ENCODE measurements at places on chromosomes 16 and 17.

DNA sequence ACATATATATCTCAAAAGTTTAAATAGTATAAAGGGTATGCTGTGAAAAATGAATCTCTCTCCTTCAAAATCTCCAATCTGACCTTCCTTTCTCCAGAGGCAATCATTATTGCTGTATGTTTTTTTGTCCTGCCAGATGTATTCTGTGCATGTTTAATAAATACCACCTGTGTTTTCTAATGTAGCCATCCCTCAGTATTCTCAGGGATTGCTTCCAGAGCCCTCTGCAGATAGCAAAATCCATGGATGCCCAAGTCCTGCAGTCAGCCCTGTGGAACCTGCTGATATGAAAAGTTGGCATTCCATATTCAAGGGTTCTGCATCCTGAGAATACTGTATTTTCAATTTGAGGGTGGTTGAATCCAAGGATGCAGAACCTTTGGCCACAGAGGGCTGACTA lies 42.9 kb downstream of the BPTF start:
- DNase-seq: no peak

DNA sequence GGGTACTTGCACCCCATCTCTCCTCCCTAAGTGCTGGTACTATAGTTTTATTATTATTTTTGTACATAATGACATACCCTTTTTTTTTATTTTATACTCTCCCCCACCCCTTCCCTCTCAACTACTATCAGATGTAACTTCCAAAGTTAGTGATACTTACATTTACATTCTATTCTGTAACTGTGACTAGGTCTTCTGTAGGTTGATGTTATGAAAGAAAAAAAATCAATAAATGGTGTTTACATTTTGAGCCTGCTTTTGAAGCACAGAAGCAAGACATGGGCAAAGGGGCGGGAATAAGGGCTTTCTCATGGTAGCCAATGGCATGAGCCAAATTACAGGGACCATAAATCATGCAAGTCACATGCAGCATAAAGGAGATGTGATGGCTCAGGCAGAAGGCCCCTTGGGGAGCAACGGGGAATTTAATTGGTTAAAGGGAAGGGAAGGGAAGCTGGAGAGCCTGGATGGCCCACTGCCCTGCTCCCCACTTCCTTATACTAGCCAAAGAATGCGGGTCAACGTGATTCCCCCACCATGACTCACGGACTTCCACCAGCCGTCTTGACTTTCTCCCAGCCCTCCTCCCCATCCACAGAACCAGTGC lies 2.4 kb upstream of the ACSF2 start:
- no peak for DNase-seq

DNA sequence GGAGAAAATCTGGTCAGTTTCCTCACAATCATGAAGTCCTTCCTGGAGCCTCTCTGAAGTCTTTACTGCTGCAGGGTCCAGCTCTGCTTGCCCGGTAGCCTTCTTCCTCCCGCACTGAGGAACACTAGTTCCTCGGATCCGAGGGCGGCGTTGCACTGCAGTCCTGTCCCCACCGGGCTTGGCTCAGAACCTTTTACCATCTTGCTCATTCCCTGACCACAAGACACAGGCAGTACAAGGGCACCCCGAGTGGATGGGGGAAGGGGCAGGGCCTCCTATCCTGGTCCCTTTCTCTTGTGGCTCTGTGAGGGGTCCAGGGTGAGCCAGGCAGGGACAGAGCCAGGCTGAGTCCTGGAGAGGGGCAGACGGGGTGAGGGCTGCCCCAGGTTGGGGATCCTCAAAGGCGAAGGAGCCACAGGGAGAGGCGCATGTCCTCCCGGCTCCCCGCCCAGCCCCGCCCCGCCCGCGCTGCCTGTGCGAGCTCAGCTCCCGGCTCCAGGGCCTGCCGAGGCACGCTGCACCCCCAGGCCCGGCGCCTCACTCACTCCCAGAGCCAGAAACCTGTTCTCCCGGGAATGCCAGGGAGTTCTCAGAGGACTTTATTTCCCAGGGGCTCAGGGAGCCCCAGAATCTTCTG lies 1.5 kb downstream of the FOXN1 start:
- DNase-seq: no peak

DNA sequence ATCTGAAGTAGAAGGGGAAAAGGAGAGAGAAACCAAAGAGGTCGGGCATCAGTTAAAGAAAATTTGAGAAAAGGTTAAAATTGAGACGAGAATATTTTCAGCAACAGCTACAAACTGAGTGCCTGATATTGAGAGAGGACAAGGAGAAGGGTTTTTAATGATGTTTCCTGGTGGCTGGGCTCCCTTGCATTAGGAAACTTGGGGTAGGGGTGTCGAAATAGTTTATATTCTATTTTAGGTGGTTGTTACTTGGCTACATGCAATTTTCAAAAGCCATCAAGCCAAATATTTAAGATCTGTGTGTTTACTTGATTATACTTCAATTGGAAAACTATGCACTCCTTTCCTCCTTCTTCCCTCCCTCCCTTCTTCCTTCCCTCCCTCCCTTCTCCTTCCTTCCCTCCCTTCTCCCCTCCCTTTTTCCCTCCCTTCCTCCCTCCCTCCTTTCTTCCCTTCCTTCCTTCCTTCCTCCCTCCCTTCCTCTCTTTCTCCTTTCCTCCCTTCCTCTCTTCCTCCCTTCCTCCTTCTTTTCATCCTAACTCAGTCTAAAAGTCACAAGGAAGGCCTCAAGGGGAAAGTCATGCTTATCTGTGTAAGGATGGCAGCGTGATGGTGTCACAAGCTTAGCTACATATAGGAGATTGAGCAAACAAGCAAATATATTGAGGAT lies 1.8 kb upstream of the APOH start:
- DNase-seq: no peak

- DNase-seq: no peak
These were observed 8.1 kb upstream of the EPX start for GRCh38 chr17:58184308-58184985.

- no peak for DNase-seq
These were observed 503 bp downstream of the C16orf54 start for GRCh38 chr16:29745121-29745852.

- no peak for DNase-seq
These were observed 29.0 kb downstream of the KATNB1 start for GRCh38 chr16:57764341-57765159.

GRCh38 chr17:31369266-31369665 lies 22.2 kb upstream of the RAB11FIP4 start:
- no peak for DNase-seq

- DNase-seq: no peak
These were observed 1.7 kb upstream of the NPIPB7 start for GRCh38 chr16:28473714-28474265.

DNA sequence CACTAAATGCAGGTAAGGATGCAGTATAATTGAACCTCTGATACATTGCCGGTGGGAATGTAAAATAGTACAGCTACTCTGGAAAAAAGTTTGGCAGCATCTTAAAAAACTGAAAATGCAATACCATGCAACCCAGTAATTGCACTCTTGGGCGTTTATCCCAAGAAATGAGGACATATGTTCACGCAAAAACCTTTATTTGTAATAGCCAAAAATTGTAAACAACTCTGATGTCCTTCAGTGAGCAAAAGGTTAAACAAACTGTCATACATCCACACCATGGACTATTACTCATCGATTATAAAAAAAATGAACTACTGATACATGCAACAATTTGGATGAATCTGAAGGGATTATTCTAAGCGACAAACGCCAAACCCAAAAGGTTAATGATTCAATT lies 16.9 kb downstream of the SYNRG start:
- no peak for DNase-seq

DNA sequence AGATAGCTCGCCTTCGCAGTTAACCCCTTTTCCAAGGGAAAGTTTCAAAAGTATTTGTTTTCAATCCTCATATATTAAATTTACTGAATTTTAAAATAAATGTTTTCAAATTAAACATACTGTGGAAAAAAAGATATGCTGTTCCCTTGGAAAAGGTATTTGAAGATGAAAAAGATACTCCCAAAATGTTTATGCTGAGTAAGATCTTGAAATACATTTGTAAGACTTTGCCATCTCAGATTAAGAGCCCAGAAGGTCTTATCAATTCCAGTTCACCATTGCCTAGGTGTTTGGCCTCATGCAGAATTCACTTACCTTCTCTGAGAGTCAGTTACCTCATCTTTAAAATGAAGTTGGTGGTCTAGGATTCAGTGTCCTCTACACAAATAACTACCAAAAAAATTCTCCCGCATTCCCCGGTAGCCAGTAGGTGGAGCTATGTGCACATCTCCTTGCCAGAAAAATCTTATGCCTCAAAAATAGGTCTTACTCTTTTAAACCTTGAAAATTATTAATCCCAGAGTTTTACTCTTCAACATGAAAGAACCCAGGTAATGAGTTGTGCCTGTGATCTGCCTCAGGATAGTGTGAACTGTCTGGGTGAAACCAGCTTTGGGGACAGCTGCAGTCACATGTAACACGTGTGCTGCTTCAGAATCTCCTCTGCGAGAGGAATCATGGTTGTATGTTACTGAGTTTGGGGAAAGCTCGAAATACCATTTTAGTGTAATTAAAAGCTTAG lies 178.3 kb downstream of the MRTFB start:
- peak; percentile 15 for DNase-seq

DNA sequence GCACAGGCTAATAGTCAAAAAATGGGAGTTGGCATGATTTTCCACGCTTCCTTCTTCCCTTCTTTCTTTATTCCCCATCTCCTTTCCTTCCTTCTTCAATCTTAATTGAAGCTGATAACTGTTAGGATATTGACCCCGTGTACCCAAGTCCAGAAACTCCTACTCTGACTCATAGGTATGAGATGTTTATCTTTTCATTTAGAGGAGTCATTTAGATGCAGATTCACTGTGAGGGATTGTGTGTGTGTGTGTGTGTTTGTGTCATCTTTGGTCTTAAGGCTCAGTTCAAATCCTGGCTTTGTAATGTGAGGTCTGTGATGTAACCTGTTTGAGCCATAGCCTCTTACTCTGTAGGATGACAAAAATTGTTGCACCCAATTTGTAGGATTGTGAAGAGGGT lies 332.0 kb upstream of the MAF start:
- DNase-seq: no peak

GRCh38 chr17:77869665-77870132 lies 88.8 kb upstream of the TNRC6C start:
- no peak for DNase-seq

- no peak for DNase-seq
These were observed 518.5 kb upstream of the EEF2KMT start for GRCh38 chr16:5615868-5616642.

DNA sequence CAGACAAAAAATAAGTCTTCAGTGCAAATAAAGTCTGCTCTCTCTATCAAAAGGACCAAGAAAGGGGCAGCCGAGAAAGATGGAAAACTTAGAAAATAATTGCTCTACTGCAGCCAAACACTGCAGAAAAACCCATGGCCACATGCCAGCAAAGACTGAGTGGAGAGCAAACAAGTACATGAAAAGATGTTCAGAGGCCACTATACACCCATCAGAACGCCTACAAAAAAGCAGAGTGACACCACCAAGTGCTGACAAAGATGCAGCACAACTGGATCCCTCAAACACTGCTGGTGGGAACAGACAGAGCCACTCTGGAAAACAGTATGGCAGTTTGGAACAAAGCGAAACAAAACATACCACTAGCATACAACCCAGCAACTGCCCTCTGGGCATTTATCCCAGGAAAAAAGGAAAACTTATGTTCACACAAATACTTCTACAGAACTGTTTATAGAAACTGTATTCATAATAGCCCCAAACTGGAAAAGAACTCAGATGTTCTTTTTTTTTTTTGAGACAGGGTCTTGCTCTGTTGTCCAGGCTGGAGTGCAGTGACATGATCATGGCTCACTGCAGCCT lies 36.7 kb downstream of the KIAA0753 start:
- DNase-seq: no peak

DNA sequence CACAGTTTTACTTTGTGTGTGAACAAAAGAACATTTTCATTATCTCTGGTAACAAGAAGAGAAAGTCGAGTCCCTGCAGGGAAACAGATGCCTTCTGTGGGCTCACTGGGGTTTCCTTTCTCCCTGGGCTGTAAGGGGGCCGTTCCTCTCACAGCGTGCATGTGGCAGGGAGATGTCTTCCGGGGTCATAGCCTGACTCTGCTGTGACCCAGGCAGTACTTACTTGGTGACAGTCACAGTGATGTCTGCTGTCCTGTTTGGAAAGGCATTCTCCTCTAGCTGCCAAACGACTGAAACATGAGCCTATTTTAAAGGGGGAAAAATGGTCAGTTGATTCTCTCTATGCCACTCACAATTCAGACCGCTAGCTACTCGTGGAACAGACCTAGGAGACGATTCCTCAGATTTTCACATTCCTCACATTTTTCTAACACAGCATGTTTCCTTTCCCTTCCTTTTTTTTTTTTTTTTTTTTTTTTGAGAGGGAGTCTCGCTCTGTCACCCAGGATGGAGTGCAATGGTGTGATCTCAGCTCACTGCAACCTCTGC lies 7.3 kb downstream of the HASPIN start:
- no peak for DNase-seq

DNA sequence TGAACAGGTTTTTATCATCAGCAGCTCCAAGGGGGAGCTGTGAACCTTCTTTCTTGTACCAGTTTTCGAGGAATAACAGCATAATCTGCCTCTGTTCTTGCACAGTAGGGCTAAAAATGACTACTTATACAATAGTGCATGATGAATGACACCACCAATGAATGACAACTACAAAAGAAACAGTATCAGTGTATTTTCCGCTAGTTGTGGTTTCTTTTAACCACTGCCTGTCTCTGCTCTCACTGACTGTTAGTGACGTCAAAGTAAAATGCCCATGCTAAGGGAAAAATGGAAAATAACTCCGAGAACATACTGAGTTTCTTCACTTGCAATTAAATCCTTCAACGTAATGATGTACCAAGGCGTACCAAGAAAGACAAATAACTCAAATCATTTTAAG lies 294.9 kb downstream of the MAP2K6 start:
- DNase-seq: no peak

DNA sequence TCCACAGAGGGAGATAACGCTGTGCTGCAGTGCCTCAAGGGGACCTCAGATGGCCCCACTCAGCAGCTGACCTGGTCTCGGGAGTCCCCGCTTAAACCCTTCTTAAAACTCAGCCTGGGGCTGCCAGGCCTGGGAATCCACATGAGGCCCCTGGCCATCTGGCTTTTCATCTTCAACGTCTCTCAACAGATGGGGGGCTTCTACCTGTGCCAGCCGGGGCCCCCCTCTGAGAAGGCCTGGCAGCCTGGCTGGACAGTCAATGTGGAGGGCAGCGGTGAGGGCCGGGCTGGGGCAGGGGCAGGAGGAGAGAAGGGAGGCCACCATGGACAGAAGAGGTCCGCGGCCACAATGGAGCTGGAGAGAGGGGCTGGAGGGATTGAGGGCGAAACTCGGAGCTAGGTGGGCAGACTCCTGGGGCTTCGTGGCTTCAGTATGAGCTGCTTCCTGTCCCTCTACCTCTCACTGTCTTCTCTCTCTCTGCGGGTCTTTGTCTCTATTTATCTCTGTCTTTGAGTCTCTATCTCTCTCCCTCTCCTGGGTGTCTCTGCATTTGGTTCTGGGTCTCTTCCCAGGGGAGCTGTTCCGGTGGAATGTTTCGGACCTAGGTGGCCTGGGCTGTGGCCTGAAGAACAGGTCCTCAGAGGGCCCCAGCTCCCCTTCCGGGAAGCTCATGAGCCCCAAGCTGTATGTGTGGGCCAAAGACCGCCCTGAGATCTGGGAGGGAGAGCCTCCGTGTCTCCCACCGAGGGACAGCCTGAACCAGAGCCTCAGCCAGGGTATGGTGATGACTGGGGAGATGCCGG lies 769 bp downstream of the CD19 start:
- no peak for DNase-seq

All from stimulated activated CD8-positive, alpha-beta memory T cell treated with anti-CD3 and anti-CD28 coated beads, Interleukin-4, amount 100 ng/mL, for 4 hours (primary cell).